ENCODE measurements at places on chromosomes 13 and 19.

DNA sequence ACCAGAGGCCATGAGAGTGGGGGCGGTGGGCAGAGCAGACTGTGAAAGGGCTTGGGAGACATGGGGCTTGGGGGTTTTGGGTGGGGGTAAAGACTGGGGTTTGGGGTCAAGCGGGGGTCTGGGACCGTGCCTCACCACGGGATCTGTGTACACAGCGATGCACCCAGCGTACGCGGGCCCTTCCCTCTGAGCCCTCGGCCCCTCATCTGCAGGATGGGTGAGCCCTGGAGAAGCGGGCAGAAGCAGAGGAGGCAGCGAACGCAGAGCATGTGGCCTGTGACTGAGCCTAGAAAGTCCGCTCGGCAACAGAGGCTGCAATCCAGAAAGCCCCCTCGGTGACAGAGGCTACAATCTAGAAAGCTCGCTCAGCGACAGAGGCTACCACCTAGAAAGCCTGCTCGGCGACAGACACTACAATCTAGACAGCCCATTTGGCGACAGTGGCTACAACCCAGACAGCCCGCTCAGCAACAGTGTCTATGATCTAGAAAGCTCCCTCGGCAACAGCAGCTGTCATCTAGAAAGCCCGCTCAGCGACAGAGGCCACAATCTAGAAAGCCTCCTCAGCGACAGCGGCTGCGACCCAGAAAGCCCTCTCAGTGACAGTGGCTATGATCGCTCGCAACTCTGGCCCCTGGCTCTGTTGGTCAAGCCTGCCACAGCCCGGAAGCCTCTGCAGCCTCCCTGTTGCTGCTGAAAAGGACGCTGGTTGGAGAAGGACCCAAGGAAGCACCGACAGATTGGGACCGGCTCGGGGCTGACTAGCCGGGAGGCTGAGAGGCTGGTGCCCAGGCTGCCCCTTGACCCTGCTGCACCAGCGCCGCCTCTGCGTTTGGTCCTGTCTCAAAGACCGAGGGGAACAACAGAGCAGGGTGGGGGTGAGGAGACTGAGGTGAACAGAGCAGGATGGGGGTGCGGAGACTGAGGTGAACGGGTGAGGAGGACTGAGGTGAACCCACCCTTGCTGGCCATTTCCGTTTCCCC is 68.6 kb downstream of the SPACA7 start:
- DNase-seq, result no peak

DNA sequence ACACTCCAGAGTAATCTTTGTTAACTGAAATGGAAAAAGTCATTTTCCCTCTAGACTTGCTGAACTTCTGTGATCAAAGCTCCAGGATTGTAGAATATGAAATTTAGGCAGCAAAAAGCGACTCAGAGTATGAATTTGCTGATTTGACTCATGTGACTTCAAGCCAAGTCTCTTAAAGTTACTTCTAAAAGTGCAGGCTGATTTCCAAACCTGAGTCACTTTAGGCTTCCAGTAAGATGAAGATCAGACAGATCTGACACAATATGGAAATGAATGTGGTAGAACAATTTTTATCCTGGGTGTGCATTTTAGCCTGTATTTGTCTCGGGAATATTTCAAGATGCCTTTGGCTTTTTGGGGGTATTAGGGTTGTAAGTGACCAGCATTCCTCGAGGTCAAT is 151.0 kb upstream of the TMTC4 start:
- no peak for DNase-seq

- DNase-seq, result no peak
Measured at GRCh38 chr13:73096173-73096572, 37.4 kb downstream of the KLF5 start.

DNA sequence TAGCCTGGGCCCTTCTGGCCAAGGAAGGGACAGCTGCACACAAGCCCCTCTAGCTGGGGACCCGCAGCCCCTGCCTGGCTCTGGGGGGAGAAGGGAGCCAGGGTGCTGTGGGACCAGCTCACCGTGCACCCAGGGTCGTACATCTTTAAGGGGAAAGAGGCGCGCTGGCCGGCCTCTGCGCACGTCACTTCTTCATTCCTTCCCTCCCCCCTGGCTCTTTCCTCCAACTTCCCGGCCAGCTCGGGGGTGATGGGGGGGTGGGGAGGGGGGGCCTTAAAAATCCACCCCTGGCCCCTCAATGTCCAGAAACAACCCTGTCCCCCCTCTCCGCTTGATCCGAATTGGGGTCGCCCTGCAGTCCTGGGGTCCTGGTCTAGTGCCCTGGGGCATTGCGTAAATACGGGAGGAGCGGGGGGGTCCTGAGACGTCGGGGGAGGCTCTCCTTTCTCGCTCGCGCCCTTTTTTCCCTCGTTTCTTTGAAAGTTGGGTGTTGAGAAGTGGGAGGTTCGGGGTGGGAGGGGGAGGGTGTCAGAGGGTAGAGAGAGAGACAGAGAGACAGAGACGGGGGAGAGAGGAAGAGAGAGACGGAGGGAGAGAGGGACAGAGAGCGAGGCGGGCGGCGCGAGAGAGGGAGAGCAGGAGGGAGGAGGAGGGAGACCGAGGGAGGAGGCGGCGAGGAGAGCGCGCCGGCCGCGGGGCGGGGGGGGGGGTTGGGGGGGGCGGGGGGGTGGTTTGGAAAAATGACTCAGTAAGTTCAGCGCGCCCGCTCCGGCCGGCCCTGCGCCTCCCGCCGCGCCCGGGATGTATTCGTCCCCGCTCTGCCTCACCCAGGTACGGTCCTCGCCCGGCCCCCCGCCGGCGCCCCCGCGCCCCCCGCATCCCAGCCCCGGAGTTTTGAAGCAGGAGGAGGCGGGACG is at the start of gene NFIC:
Gene NFIC, plus strand, starts transcription at position 748 of the 917 bp plus-strand sequence. Its CDS starts 54 bp downstream, at position 802.
- DNase-seq, result no peak

DNA sequence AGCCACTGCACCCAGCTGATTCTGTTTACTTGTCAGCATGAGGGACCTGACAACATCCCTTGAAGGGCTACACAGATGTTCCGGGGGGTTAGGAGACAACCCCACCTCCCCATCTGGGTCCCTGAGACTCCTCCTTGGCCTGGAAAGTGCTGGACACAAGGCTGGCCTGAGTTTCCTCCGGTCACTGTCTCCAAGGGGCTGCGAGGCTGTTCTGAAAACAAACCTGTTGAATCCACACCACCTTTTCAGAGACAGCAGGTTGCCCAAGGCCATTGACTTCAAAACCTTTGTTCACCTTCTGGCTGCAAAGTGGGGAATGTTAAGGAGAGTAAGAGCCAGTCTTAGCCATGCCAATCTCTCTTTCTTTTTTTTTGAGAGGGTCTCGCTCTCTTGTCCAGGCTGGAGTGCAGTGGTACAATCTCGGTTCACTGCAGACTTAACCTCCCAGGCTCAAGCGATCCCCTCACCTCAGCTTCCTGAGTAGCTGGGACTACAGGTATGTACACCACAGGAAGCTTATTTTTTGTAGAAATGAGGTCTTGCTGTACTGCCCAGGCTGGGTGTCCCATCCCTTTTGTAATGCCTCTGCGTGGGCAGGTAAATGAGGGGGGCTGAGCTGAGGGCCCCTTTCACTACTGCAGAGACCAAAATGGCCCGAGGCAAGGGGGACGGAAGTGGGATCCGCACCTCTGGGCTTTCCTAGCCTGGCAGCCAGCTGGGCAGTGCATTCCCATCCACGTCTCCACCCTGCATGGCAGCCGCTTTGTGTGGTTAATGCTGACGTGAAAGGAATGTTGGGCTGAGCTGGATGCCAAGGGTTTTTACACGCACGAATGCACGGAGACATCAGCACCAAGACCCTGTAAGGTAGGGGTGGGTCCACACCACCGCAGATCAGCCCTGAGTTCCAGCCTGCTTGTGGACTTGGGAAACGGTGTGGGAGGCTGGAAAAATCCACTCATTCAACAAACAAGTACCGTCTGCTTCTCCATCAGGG is 1.9 kb upstream of the ZNF628 start:
- no peak for DNase-seq

- DNase-seq, result no peak
Measured at GRCh38 chr19:50795664-50796073, 5.5 kb downstream of the ACP4 start.

- DNase-seq, result no peak
Measured at GRCh38 chr13:100394005-100394695, 194.4 kb downstream of the GGACT start.

DNA sequence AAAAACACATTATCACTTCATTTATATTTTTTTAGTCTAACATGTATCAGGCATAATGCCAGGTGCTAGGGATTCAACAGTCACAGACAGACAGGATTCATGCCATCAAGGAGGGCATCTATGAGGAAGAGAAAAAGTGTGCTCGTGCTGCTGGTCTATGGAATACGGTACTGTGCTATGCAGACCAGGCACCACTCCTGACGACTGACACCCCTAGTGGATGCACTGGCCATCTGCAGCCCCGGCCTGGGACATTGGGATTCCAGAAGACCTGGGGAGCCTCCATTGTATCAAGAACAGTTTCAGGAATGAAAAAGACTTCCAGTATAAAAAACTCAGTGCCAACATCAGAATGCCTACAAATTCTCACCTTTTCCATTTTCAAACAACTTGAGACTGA is 94.0 kb downstream of the KLF12 start:
- no peak for DNase-seq
